ENCODE measurements at places on chromosomes 16 and 17. TPM values are rescaled to one million over a fixed set of nuclear protein-coding genes. Genes with fewer than 3 reads are reported as not detected.

CD300E gene
- not detected for total RNA-seq

KRT31 gene
- total RNA-seq = not detected

DNA sequence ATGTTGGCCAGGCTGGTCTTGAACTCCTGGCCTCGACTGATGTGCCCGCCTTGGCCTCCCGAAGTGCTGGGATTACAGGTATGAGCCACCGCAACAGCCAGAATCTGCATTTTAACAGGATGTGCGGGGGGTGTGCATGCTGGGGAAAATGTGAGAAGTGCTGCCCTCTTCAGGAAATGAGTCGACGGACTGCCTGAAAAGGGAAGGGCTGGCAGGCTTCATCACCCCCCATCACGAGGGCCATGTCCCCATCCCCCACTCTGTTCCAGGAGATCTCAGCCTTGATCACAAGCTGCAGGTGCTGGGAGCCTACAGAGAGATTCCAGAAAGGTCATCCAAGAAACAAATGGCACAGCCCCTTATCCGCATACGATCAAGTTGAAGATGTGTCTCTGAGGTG is 195.3 kb upstream of the RPL38 start:
- DNase-seq = peak; percentile 1

DNA sequence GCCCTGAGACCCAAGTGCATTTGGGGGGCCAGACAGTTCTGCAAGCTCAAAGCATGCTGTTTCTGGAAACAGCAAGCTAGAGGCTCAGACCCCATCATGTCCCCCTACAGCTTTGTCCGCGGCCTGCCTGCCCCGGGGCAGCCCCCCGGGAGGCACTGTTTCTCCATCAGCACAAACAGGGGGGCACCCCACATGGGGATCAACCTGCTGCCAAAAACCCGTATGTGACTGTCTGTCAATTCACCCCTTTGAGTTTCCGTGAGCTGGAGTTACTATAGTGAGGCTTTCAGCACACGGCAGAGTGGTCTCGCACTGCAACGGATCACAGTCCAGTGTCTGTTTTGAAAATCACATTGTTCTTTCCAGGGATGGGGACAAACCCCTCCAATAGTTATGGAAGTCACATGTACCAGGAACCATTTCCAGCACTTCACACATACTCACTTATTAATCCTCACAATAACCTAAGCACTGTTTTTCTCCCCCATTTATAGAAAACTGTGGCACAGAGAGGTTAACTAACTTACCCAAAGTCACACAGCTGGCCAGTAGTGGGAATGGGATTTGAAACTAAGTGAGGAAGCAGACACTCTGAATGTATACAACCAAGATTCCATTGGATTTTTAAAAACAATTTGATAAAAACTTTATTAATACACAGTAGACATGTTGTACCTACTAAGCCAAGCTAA is 269.0 kb downstream of the C16orf95 start:
- DNase-seq = no peak

GRCh38 chr17:74011966-74012365 is 191.5 kb upstream of the RPL38 start:
- no peak for DNase-seq

GRCh38 chr17:78806451-78806850 is 24.4 kb upstream of the CYTH1 start:
- no peak for DNase-seq

GRCh38 chr17:32520104-32520701 is 33.4 kb downstream of the CDK5R1 start:
- peak; percentile 35 for DNase-seq

DNA sequence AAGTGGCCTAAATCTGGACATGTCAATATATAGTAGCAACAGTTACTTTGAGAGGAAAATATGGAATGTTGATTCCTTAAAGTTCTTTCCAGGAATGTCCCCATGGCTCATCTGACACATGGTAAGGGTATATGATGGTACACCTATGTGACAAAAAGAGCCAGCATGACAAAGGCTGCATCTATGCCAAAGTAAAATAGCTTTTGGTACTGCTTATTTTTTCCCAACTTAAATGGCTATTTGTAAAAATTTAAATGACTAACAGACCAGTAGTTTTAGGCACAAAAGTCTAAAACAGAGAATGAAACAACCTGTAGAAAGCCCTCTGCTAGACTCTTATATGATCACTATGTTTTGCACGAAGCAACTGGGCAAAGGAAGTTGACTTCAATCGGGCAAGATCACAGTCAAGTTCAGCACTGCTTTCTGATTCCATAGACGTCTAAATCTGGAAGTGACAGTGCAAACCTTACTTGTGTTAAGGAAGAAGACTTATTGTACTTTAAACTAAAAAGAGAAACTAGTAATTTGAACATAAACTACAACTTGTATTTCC is 135.1 kb downstream of the SKAP1 start:
- DNase-seq = peak; percentile 10

PITPNM3 gene
- 0.89 TPM for total RNA-seq

AATK gene
- total RNA-seq = 0.10 TPM

- peak; percentile 81 for DNase-seq
Measured at GRCh38 chr16:10729104-10730048, 14.3 kb upstream of the NUBP1 start.

DNA sequence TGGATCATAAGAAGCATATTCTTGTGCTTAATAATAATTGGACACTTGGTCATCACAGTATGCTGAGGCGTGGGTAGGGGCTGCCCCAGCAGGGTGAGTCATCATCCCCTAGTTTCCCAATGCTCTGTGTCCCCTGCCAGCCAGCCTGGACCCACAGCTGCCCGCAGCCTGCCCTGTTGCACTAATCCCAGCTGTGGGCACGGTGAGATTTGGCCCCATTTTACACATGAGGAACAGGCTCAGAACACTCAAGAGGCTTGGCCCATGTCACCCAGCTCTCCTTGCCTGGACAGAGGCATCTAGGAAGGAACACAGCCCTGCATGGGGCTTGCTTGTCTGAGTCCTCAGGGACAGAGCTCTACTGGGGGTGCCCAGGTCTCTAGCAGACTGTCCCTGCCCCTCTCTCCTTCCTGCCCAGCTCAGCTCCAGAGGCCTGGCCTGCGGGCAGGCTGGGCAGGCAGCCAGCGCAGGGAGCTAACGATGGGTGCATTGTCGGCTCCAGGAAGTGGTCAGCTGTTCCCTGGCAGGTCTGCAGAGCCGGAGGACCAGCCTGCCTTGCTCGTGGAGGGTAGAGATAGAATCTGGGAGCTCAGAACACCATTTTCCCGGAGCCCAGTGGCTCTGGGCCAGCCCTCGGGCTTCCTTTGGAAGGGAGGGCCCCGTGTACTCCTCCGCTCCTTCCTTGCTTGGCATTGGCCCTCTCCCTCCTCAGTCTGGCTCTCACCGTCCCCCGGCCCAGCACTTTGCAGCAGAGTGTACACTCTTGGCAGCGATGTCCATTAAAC is 189.4 kb downstream of the RAB11FIP4 start:
- DNase-seq = peak; percentile 99

SLC6A2 gene
- not detected for total RNA-seq

GRCh38 chr17:30378241-30378824 is 394 bp upstream of the CPD start:
- DNase-seq = no peak

FOXO3B gene
- total RNA-seq = 2.5 TPM

DNAI2 gene
- not detected for total RNA-seq

SLC5A2 gene
- not detected for total RNA-seq

DNA sequence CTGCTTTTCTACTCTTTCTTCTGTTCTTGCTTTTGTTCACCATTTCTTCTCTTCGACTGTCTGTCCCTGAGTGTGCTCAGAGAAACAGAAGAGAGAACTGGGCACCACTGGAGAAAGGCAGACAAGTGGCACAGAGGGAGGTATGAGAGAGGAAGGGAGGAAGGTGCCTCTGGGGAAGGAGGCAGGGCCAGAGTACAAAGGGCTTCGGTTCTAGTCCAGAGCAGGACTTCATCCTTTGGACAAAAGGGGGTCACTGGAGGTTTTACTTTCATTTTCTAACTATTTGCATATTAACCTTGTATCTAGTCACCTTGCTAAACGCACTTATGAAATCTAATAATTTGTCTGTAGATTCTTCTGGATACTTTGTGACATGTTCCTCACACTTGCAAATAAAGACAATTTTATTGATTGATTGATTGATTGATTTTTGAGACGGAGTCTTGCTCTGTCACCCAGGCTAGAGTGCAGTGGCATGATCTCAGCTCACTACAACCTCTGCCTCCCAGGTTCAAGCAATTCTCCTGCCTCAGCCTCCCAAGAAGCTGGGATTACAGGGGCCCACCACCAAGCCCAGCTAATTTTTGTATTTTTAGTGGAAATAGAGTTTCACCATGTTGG is 13.5 kb downstream of the ITGB4 start:
- DNase-seq = no peak

KRTAP1-1 gene
- total RNA-seq = not detected

GRCh38 chr17:59001158-59001814 is 105.4 kb downstream of the TRIM37 start:
- peak; percentile 83 for DNase-seq

PLSCR3 gene
- 29.2 TPM for total RNA-seq

- DNase-seq = peak; percentile 14
Measured at GRCh38 chr16:2857451-2858244, at the start of gene PRSS22. PRSS22 (minus strand) TSS chr16:2858170; CDS start chr16:2858104, 66 bp downstream.

DNA sequence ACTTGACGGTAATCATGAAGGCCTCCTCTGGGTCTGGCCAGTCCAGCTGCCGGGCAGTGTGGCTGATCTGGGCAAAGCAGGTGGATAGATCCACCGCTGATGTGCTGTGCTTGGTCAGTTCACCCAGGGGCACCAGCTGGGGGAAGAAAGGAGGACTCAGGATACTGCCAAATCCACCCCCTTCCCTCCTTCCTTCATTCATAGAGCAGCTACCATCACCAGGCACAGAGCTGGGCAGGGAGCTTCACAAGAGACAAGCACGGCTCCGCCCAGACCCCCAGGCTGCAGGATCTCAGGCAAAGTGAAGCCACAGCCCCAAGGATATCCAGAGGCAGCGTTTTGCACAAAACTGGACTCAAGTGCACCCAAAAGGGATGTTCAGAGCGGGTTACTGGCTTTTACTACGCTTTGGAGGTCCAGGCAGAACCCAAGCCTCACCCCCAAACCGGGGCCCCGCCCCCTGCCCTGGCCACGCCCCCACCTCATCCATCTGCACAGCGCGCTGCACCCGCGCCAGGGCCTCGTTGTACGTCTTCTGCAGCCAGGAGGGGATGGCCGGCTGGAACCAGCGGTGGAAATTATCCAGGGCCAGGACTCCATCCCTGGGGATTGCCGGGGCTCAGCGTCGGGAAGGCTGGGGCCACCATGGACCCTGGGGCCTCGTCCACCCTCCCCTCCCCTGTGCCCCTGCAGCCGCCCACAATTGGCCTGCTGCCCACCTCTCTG is 9.1 kb downstream of the UNC13D start:
- no peak for DNase-seq

DNA sequence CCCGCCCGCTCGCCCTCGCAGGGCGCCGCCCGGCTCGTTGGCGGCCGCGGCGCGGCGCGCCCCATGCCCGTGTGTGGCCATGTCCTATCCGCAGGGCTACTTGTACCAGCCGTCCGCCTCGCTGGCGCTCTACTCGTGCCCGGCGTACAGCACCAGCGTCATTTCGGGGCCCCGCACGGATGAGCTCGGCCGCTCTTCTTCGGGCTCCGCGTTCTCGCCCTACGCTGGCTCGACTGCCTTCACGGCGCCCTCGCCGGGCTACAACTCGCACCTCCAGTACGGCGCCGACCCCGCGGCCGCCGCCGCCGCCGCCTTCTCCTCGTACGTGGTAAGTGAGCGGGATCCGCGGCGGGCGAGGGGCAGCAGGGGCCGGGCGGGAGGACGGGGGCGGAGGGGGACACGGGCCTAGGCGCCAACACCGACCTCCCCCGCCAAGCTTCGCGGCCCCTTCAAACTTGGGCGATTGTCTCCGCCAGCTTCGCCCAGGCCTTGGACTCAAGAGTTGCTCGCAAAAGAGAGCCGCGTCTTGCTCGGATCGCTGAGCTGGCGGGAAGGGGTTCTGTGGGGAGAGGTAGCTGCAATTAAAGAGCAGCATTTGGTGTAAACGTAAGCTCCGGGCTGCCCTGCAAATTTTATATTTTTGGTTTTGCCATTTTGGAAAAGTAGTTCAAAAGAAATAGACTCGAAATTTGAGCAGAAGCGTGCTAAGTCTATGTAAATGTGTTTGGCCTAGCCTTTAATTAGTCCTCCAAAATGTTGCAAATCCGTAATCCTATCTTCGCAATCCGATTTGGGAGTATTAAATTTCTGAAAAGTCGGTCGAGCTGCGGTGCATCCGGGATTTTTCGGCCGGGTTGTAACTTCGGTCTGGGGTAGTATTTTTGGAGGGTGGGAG is 702 bp downstream of the IRX5 start:
- peak; percentile 60 for DNase-seq

NMT1 gene
- 83.4 TPM for total RNA-seq

KRTAP16-1 gene
- total RNA-seq = not detected

DNA sequence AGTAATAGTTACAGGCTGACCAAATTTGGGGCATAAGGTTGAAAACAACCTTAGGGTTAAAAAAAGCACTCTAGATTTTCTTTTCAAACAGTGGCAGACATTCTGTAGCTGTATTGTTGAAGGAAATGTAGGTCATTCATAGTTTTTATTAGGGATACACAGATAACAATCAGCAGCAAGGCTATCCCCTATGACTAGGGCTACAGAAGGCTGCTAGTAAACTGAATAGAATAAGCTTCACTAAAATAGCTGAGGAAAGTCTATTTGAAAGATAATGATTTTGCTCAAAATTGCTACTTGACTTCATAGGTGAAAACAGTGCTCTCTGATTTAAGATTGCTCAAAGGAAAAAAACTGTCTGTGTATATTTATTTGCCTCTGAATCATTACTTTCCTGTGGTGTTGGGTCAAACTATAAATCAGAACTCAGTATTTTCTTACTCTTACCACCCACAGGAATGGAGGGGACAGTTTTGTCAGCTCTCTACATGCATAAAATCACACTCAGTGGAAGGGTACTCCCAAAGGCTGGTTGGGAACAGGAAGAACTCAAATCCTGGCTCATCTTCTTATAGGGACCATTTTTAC is 24.8 kb downstream of the RPGRIP1L start:
- peak; percentile 39 for DNase-seq

- DNase-seq = no peak
Measured at GRCh38 chr16:56520251-56520577, 390 bp upstream of the BBS2 start.

DNA sequence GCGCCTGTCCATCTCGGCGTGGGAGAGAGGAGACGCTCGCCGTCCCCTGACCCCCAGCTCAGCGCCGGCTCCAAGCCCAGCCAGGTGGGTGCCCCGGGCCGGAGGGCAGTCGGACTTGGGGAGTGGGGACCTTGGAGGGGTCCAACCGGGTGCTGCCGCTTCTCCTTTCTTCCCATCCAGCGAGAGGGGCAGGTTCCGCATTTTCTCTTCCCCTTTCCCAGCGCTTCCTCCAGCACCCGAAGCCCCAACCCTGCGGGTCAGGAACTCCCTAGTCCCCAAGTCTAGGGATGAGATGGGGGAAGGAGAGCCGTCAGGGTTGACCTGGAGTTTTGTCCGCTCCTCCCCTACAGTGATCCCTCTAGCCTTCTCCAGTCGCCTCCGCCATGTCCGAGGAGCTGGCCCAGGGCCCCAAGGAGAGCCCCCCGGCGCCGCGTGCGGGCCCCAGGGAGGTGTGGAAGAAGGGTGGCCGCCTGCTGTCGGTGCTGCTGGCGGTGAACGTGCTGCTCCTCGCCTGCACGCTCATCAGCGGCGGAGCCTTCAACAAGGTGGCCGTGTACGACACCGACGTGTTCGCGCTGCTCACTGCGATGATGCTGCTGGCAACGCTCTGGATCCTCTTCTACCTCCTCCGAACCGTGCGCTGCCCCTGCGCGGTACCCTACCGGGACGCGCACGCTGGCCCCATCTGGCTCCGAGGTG is at the start of gene OTOP2:
Gene OTOP2 (plus strand): TSS at position 24 of the 699 bp plus-strand sequence. CDS start 360 bp downstream, at position 384.
- DNase-seq = no peak

GRCh38 chr16:3413730-3414379 is 12.8 kb downstream of the ZNF174 start:
- DNase-seq = no peak
